ENCODE measurements at places on chromosomes 12 and 14.

- DNase-seq = peak; percentile 82
These were observed 85.4 kb downstream of the CHGA start for GRCh38 chr14:93008381-93008780.

GRCh38 chr12:122096014-122096413 is 17.5 kb downstream of the MLXIP start:
- DNase-seq = no peak

- DNase-seq = no peak
These were observed 60.3 kb downstream of the SAMD4A start for GRCh38 chr14:54627219-54627539.

- DNase-seq = no peak
These were observed 172.9 kb downstream of the ZFP36L1 start for GRCh38 chr14:68619790-68620574.

DNA sequence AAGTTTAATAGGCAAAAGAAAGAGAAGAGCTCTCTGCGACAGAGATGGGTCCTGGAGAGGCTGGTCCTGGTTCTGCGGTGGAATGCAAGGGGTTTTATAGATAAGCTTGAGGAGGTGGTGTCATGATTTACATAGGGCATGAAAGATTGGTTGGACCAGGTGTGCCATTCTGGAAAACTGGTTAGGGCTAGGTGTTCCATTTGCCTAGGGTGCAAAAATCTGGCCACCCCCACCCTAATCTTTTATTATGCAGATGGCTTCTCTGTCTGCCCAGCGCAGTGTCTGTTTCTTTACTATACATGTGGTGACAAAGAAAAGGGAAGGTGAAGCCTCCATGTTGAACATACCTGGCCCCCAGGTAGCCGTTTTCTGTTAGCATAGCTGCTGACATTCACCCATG is 65.4 kb downstream of the ERC1 start:
- DNase-seq = no peak

DNA sequence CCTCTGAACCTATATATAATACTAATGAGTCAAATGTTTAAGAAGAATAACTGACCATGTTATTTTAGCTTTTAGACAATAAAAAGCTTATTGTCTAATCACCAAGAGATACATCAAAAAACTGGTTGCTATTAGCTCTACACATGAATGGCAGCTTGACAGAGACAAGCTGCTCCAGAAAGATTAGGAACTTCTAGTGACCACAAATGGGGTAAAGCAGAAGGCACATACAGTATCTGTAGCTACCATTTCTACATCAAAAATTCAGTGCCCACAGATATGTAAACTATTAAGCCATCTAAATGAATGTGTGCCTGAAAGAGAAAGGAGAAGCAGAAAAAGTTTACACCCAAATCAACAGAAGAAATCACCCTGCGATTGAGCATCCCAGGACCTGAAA is 2.4 kb downstream of the AREL1 start:
- DNase-seq = no peak

DNA sequence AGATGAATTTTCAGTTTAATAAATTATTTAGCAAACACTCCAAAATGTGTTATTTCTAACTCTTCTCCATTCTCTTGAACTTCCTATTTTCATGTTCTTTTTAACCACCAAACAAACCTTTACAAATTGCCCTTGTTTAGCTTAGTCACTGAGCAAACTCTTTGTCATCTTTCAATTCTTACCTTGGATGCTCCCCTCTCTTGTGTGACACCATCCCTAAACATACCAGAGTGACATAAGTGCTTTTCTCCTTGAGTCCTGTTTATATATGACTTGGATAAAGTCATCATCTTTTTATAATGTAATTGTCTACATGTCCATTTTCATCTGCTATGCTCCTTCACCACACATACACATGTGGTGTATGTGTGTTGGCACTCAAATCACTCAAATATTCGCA is 3.4 kb upstream of the TMEM19 start:
- DNase-seq = no peak

DNA sequence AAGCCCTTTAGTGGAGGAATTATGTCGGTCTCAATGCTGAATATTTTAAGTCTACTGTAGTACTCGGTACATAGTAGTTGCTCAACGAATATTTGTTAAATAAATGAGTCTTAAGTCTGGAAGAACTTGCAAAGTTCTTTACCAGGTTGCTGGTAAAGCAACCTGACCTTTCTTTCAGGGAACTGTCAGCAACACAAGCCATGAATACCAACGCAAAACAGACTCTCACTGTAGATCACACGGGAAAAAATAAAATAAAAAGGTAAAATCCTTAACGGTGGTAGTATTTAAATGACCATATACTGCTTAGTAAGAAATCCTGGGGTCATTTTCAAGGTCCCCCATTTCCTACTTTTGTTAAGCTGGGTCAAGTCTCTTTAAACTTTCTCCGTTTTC is 447 bp upstream of the NUBPL start:
- no peak for DNase-seq

- no peak for DNase-seq
These were observed 223.0 kb downstream of the PTPRO start for GRCh38 chr12:15545334-15545733.

- no peak for DNase-seq
These were observed 1.9 kb upstream of the GTF2A1 start for GRCh38 chr14:81222691-81223090.

- no peak for DNase-seq
These were observed 18.3 kb downstream of the GPR132 start for GRCh38 chr14:105046891-105047282.

- DNase-seq = no peak
These were observed 381.3 kb downstream of the TMTC2 start for GRCh38 chr12:83067981-83068380.

DNA sequence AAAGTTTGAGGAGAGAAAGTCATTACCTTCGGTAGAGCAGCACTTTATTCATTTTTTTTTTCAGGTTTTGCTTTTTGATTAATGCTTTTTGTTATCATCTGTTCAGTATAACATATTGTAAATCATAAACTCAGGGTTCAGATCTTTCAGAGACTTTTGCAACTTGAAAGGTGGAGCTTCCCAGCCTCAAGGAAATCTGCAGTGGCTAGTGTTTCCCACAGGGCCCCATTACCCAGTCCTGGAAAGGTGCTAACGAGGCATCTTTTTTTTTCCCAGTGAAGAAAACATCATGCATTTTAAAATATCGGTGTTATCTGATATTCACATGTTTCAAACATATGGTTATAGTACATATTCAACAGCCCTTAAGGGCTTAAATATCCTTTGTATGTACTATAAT is 74.0 kb downstream of the HMGA2 start:
- DNase-seq = no peak

GRCh38 chr14:104393199-104393897 is 186.2 kb upstream of the C14orf180 start:
- peak; percentile 35 for DNase-seq

GRCh38 chr14:103549361-103550311 is 12.8 kb downstream of the BAG5 start:
- DNase-seq = peak; percentile 38

DNA sequence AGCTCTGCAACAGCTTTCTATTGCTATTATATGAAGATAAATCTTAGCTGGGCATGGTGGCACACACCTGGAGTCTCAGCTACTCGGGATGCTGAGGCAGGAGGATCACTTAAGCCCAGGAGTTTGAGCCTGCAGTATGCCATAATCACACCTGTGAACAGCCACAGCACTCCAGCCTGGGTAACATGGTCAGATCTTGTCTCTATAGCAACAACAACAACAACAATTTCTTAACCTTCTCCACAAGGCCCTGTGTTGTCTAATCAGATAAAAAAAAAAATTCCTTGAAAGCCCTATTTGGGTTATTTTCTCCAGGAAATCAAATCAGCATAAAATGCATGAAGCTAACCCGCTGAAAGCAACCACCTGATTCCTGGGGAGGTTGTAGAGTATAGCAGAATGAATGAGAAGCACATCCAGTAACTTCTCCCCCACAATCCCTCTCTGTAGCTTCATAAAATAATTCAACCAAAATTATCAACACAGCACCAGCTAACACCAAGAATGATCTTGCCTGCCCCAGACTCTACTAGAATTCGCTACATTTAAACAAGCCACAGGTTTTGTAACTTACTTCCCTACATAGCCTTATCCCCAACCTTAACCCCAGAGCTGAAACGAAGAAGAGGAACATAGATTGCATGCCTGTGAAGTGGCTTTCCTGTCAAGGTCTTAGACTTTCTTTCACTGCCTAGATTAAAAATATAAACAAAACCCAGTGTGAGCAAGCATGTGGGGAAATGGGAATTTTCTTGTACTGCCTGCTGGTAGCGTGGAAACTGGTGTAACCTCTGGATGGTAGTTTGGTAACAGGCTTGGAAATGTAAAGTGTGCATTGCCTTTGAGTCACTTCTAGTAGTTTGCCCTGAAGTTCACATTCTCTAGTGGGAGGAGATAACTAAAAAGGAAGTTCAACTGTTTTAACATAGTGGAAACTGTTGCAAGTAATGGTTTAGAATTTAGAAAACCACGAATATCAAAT is 6.0 kb upstream of the STK38L start:
- DNase-seq = no peak

GRCh38 chr14:92847278-92847677 is 53.2 kb downstream of the GOLGA5 start:
- DNase-seq = no peak
